ENCODE measurements at places on chromosomes 1 and 21.

DNA sequence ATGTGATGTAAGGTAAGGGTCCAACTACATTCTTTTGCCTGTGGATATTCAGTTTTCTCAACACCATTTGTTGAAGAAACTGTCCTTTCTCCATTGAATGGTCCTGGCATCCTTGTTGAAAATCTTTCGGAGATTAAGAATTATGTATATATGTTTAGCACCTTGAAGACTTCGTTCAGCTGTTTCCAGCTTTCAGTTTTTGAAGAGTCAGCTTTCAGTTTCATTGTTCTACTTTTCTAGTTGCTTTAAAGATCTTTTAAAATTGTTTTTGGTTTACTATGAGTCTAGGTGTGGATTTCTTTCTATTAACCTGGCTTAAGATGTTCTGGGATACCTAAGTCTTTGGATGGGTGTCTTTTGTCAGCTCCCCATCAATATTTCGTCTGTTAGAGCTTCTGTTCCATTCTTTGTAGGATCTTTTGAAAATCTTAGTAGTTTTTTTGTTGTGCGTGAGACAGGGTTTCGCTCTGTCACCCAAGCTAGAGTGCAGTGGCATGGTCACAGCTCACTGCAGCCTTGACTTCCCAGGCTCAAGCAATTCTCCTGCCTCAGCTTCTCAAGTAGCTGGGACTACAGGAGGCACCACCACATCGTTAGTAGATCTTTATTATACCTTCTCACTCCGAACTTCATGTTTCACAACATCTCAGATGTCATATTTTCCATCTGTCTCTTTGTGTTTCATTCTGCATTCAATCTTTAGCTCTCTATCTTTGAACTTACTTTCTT is 353.5 kb upstream of the B3GALT2 start:
- DNase-seq: no peak

- DNase-seq: no peak
Observed at GRCh38 chr1:111621050-111621449, 1.5 kb downstream of the RAP1A start.

GRCh38 chr1:182721525-182721924 is 37.1 kb upstream of the RGS8 start:
- no peak for DNase-seq

- no peak for DNase-seq
Observed at GRCh38 chr1:173861731-173862145, 6.1 kb downstream of the GAS5 start.

DNA sequence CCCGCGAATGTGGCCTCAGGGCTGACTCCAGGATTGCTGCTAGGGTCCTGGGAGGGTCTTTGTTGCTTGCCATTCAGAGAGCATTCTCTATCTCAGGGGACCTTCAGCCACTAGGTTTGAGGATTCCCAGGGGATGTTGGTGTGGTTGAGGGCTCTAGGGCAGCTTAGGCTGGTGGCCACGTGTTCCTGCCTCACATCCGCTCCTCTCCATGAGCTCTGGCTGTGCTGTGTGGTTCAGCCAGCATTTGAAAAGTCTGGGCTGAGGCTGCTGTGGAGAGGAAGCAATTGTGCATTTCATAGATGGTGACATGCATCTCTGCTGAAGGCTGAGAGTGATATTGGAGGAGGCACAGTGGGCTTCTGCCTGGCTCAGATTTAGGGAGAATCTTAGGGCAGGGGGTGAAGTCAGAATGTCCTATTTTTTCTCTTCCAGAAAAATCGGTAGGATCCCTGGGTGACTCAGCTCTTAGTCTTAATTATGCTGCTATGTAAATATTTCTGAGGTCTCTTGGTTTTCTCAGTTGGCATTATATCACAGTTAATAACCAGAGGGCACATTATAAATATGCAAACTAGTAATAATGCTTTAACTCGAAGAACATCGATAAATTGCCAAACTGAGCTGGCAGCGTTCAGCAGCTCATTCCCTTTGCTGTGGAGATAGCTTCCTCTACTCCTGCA is 182.3 kb downstream of the CAMTA1 start:
- DNase-seq: no peak
